ENCODE measurements at places on chromosomes 5 and 9. TPM values are rescaled to one million over a fixed set of nuclear protein-coding genes. Genes with fewer than 3 reads are reported as not detected.

NTRK2 gene
- total RNA-seq: not detected

TMEM38B gene
- 11.0 TPM for total RNA-seq

CD274 gene
- total RNA-seq: 10.3 TPM

DND1 gene
- total RNA-seq: not detected

PNPLA7 gene
- 0.64 TPM for total RNA-seq

CDX1 gene
- total RNA-seq: under 0.01 TPM

PCDHGA6 gene
- total RNA-seq: 4.7 TPM

FRMPD1 gene
- under 0.01 TPM for total RNA-seq

IFNA8 gene
- not detected for total RNA-seq

ADAMTSL1 gene
- 10.0 TPM for total RNA-seq

PCDHGA1 gene
- 0.86 TPM for total RNA-seq

SLC23A1 gene
- not detected for total RNA-seq

VPS13A gene
- 53.1 TPM for total RNA-seq

ADGRD2 gene
- not detected for total RNA-seq

GHR gene
- 2.2 TPM for total RNA-seq

PCA3 gene
- total RNA-seq: not detected

IRX2 gene
- 3.0 TPM for total RNA-seq

ANKDD1B gene
- 0.32 TPM for total RNA-seq

FOXD4L5 gene
- under 0.01 TPM for total RNA-seq

PCDHGA7 gene
- 3.5 TPM for total RNA-seq

TRPM3 gene
- total RNA-seq: under 0.01 TPM

PCDHGA11 gene
- total RNA-seq: 11.0 TPM

F2RL2 gene
- total RNA-seq: 29.8 TPM

ADGRV1 gene
- total RNA-seq: under 0.01 TPM

PCDHGA12 gene
- 15.5 TPM for total RNA-seq

SPINK13 gene
- total RNA-seq: not detected

PDE6A gene
- not detected for total RNA-seq

LCN9 gene
- total RNA-seq: not detected

MARCOL gene
- not detected for total RNA-seq

PRDM9 gene
- not detected for total RNA-seq

KIF4B gene
- total RNA-seq: not detected

FGFR4 gene
- 0.64 TPM for total RNA-seq

CARTPT gene
- not detected for total RNA-seq

SPINK7 gene
- total RNA-seq: not detected

Measured in fibroblast of villous mesenchyme (primary cell).